ENCODE measurements at places on chromosomes 3 and 15.

GRCh38 chr15:69881302-69881670 is 216.4 kb downstream of the TLE3 start:
- no peak for DNase-seq

DNA sequence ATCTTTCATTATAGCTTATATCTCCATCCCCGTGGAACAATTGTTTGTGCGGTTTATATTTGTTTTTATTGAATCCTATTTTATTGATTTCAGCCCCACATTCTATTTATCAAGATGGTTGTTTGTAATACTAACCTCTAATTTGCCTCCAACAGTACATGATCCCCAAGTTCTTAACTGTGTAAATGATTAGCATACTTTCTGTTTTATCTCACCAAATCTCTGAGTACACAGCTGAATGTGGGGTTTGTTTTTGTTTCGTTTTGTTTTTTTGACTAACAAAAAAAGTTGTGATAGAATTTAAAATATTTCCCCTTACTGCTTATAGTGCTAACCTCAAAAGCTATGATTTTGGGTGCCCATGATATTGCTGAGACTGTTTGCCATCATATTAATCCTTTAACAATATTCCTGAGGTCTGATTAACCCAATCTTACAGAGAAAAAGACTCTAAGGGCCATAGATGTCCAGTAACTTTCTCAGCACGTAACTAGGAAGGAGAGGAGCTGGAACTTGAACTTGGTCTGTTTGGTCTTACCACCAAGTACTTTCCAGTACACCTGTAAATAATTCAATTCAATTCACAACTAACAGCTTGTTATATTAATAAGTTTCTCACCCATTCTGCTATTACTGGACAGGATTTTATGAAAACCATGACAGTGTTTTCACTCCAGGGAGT is 789.8 kb downstream of the TUSC7 start:
- DNase-seq, result no peak

DNA sequence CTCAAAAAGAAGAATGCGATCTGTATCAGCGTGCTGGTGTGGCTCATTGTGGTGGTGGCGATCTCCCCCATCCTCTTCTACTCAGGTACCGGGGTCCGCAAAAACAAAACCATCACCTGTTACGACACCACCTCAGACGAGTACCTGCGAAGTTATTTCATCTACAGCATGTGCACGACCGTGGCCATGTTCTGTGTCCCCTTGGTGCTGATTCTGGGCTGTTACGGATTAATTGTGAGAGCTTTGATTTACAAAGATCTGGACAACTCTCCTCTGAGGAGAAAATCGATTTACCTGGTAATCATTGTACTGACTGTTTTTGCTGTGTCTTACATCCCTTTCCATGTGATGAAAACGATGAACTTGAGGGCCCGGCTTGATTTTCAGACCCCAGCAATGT is 1.3 kb downstream of the P2RY1 start:
- DNase-seq, result no peak

GRCh38 chr3:15174953-15175352 is 31.1 kb upstream of the CAPN7 start:
- no peak for DNase-seq

DNA sequence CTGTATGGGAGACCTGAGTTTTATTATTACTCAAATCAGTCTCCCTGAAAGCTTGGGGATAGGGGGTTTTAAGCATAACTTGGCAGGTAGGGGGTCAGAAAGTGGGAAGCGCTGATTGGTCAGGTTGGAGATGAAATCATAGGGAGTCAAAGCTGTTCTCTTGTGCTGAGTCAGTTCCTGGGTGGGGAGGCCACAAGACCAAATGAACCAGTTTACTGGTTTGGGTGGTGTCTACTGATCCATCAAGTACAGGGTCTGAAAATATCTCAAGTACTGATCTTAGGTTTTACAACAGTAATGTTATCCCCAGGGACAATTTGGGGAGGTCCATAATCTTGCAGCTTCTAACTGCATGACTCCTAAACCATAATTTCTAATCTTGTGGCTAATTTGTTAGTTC is 17.8 kb upstream of the IQCF6 start:
- DNase-seq, result no peak

GRCh38 chr3:133851931-133852330 is 43.8 kb downstream of the RAB6B start:
- DNase-seq, result no peak

DNA sequence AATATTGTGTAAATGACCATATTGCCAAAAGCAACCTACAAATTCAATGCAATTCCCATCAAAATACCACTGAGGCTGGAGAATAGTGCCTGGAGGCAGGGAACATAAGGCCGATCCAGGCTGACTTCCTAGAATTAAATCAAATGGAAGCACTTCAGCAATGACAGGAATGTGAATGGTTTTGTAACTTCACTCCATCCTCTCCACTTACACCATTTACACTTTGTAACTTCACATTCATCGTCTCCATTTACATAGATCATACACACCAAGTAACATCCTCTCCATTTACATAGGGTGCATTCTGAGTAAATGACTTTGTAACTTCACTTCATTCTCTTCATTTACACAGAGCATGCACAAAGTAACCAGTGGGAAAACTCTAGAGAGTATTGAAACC is 11.6 kb downstream of the STRIT1 start:
- no peak for DNase-seq

DNA sequence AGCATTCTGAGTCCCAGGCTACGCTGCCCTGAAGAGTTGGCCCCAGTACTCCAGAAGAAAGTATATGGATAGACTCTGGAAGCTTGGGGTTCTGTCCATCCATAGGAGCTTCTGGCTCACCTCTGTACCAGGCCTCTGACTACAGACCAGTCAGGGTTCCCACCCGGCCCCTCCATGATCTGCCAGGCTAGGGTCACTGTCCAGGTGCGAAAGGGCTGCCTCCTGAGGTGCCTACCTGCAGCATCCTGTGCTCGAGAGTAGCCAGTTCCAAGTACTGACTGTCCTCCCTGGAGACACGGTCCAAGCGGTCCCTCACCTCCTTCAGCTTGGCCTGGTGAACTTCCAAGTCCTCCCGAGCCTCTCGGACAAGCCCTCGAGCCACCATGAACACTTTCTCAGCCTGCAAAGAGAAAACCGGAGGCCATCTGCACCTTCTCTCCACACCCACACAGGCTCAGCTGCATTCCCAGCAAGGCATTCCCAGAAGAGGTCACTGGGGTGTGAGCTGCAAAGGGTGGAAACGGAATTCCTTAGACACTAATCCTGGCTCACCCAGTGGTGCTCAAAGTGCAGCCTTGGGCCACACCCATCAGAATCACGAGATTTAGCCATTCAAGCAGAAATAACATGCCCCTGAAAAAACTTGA is 3.7 kb upstream of the PLXNB1 start:
- no peak for DNase-seq

DNA sequence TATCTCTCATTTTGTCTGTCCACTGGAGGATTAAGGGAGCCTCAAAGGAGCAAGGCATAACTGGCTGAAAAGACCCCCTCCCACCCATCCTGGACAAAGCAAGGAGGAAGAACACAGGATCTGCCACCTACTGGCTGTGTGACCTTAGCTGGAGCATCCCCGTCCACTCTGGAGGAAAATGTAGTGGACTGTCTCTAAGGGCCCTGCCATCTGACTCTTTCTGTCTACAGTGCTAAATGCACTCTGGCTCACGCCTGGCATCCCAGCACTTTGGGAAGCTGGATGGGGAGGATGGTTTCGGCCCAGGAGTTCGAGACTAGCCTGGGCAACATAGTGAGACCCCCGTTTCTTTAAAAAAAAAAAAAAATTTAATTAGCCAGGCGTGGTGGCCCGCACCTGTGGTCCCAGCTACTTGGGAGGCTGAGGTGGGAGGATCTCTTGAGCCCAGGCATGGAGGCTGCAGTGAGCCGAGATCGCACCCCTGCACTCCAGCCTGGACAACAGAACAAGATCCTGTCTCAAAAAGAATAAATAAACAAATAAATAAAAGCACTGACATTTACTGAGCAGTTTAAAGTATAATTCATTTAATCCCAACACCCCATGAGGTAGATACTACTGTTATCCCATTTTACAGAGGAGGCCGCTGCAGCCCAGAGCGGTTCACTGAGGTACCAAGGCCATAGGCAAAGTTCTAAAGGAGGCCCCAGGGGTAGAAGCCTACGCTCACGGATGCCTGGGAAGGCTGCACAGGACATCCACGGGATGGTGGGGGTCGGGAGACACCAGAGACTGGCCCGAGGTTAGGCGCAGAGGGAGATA is 1.1 kb downstream of the TBC1D2B start:
- DNase-seq, result no peak

- no peak for DNase-seq
Measured at GRCh38 chr3:132563420-132564069, 33.5 kb upstream of the ACKR4 start.

GRCh38 chr15:44094781-44095180 is 100.3 kb downstream of the FRMD5 start:
- DNase-seq, result no peak

DNA sequence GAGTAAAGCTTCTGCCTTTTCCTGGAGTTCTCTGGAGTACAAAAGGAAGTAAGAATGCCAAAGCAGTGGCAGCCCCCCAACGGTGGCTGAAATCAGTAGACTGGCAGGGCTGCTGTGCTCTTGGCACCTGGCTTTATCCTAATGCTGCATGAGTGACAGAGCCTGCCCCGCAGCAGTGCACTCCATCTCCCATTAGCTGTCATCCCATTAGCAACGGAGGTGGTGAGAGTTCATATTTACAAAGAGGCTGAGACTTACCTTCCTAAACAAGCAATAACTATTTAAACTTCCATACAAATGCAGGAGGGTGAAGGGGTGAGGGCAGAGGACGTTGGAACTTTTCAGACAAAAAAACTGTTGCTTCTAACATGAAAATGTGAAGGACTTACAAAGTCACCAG is 51.9 kb downstream of the SERPINI1 start:
- DNase-seq, result no peak

DNA sequence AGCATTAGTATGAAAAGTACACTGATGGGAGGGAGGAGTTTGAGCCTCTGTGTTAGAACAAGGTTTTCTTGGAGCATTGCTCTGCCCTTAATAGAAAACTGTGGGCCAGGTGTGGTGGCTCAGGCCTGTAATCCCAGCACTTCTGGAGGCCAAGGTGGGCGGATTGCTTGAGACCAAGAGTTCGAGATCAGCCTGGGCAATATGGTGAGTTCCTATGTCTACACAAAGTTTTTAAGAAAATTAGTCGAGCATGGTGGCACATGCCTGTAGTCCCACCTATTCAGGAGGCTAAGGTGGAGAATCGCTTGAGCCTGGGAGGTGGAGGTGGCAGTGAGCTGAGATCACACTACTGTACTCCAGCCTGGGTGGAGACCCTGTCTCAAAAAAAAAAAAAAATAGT is 103.7 kb downstream of the ATP10A start:
- DNase-seq, result no peak

- no peak for DNase-seq
Measured at GRCh38 chr3:150081084-150081483, 110.4 kb upstream of the PFN2 start.

DNA sequence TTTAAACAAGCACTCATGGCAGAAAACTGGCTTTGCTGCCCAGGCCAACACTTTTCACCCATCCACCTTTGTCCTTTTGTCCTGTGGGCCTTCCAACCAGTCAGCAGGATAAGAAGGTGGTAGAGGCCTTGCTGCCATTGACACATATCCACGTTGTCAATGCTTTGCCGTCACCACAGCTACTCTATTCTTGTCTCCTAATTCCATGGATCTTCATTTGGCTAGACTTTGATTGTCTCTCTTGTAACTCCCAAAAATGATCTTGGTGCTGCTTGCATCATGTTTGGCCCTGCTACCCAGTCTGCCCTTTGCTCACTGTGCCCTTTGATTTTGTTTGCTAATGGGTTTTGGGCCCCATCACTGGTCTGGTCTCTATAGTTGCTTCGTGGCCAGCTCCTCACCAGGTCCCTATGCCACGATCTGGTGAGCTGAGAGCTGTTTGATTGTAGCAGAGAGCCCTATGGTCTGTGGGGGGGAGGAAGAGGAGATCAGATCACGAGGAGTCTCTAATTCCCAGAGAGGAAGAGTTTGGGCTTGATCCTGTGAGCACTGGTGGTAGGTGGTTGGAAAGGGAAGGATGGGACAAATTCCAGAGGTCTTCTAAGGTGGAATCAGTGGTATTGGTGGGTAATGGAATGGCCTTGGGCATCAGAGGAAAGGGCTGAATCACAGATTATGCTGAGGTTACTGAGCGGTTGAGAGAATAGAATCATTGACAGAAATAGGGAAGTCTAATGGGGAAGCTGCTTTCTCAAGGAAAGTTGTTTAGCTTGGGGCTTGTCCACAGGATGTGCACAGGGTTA is 40.3 kb downstream of the ABHD2 start:
- no peak for DNase-seq

- no peak for DNase-seq
Measured at GRCh38 chr15:51726302-51727073, 11.0 kb downstream of the LYSMD2 start.

DNA sequence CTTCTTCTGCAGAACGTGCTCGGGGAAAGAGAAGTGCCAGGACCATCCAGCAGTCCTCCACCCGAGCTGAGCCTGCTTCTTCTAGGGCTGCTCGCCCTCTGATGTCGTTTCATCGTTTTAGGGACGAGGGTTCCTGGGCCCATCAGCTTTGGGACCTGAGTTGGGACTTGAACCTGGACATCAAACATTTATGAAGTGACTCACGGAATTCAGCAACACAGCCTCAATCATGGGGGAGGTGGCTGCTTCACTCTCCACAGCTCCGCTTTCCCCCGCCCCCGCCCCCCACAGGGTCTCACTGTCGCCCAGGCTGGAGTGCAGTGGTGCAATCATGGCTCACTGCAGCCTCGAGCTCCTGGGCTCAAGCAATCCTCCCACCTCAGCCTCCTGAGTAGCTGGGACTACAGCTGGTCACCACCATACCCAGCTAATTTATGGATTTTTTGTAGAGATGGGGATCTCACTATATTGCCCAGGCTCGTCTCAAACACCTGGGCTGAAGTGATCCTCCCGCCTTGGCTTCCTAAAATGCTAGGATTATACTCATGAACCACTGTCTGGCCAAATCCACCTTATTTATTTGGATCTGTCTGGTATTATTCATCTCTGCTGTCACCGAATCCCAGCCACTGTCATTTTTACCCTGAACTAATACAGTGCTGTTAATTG is 725 bp upstream of the SCAMP2 start:
- no peak for DNase-seq

DNA sequence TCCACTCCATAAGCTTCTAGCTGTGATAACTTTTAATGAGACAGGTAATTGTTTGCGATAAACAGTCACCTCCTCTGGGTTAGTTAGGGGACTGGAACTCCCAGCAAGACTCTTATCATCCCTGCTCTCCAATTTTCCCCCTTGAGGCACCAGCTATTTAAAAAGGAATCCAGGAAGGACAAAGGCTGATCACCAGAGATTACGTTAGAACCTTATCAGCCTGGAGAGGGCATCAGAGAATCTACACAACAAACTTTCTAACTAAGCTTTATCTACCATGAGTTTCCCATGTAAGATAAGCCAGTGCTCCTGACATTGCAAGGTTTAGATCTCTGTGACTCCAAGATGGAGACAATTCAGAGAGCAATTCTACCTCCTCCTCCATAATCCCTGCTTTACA is 31.3 kb downstream of the GPR176 start:
- DNase-seq, result no peak

DNA sequence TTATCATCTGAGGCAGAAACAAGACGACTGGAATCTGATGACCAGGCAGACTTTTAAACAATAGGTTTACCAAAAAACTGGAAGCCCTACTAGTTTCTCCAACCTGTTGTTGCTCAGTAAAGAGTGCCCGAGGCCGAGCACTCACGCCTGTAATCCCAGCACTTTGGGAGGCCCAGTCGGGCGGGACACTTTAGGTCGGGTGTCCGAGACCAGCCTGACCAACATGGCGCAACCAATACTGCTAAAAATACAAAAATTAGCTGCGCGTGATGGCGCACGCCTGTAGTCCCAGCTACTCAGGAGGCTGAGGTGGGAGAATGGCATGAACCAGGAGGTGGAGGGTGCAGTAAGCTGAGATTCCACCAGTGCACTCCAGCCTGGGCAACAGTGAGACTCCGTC is 1.1 kb upstream of the WDR5B start:
- DNase-seq, result no peak
